ENCODE measurements at places on chromosomes 2 and 18. TPM values are rescaled to one million over a fixed set of nuclear protein-coding genes. Genes with fewer than 3 reads are reported as not detected.

- H3K27ac ChIP-seq, result no peak overlapping the region
- no peaks in the 10 kb centered on the region for H3K27me3 ChIP-seq
- no peak overlapping the region for H3K4me3 ChIP-seq
- no peak for DNase-seq
- no peaks in the 10 kb centered on the region for H3K36me3 ChIP-seq
Measured at GRCh38 chr2:223418131-223418530, 184.0 kb downstream of the SCG2 start.

GRCh38 chr2:146979746-146980145, 865.1 kb upstream of the ACVR2A start:
- no peak overlapping the region for H3K27ac ChIP-seq
- H3K4me3 ChIP-seq, result no peak overlapping the region
- H3K27me3 ChIP-seq, result no peaks in the 10 kb centered on the region
- no peak for DNase-seq
- no peaks in the 10 kb centered on the region for H3K4me1 ChIP-seq
- H3K36me3 ChIP-seq, result no peaks in the 10 kb centered on the region

- DNase-seq, result no peak
- no peak overlapping the region for H3K4me3 ChIP-seq
- no peaks in the 10 kb centered on the region for H3K27me3 ChIP-seq
- H3K4me1 ChIP-seq, result no peaks in the 10 kb centered on the region
- no peaks in the 10 kb centered on the region for H3K36me3 ChIP-seq
Measured at GRCh38 chr2:192827735-192828134, 633.0 kb upstream of the TMEFF2 start.

DNA sequence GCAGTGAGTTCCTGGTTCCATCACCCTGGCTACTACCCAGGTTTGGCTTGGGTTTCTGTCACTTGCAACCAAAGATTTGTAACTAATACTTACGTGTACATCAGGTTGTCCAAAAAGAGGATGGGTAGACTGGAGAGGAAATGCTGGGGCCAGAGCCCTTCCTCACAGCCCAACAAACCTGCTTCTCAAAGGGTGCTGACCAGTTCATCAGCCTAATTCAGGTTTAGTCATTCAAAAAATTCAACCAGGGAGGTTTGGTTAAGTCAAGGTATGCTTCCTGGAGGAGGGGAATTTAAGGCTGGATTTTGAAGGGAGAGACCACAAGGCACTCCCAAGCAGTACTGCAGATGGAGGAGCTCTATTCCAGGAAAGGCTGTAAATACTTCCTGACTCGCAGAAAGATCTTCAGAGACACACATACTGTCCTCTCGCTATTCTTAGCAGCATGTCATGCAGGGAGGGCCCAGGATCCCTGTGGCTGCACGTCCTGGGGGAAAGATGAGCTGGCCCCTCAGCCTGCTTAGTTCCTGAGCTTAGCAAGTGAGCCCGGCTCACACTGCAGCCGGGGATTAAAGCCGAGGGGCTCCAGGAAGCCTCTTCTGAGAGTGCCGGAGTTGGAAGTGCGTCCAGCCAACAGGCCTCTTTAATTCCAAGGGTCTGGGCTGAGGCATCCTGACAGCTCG, 40.0 kb upstream of the BIN1 start:
- no peaks in the 10 kb centered on the region for H3K4me1 ChIP-seq
- no peaks in the 10 kb centered on the region for H3K36me3 ChIP-seq
- no peak overlapping the region for H3K27ac ChIP-seq
- H3K4me3 ChIP-seq, result no peak overlapping the region
- no peaks in the 10 kb centered on the region for H3K27me3 ChIP-seq
- no peak for DNase-seq

DNA sequence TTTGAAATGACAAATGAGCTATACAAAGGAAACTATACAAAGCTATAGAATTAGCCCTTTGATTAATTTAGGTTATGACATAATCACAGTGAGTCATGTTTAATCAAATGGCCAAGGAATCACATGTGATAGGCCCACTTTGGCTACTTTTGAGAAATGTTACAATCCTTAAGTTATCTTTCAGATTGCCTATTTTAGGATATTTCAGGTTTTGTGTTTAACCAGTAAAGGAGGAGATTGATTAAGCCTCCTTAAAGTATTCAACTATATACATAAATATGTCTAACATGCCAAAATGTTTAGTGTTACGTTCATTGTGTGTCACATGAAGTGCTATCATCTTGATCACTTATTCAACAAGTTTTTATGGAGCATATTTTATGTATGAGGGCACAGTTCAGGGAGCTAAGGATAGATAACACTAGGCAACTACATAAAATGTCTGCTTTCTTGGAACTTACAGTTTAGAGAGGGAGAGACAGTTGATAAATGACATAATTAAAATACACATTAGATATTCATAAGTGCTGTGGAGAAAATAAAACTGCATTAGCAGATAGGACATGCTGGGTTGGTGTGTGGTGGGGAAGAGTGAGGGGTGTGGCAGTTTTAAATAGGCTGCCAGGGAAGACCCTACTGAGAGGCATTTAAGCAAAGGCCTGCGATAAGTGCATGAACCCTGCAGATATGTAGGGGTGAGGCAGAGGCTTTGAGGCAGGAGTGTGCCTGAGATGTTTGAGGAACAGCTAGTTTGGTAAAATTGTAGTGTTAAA, 77.2 kb downstream of the LTBP1 start:
- no peak for DNase-seq
- no peaks in the 10 kb centered on the region for H3K36me3 ChIP-seq
- peaks cover 28% of the 10 kb centered on the region for H3K27me3 ChIP-seq

- H3K4me1 ChIP-seq, result no peaks in the 10 kb centered on the region
- H3K27ac ChIP-seq, result no peak overlapping the region
- DNase-seq, result no peak
Measured at GRCh38 chr18:57780318-57780705, 22.8 kb downstream of the ATP8B1 start.

The TLX2 gene
- not detected for polyA plus RNA-seq

All from CD4-positive, CD25-positive, alpha-beta regulatory T cell (primary cell).